ENCODE measurements at places on chromosomes 2 and 18.

GRCh38 chr2:65450393-65450792 is 18.0 kb upstream of the SPRED2 start:
- no peak for DNase-seq

DNA sequence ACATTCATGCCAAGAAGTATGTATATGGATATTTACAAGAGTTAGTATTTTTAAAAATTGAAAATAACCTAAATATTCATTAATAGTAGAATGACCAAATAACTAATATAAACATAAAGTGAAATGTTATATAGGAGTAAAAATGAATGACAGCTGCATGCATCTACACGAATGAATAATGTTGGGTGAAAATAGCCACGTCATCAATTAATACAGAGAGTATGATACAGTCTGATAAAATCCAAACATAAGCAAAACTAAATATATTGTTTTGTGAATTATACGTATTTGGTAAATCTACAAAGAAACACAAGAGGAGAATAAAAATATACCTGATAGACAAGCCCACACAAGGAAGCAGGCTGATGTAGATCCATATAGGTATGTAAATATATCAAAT is 24.5 kb downstream of the ZC3H8 start:
- DNase-seq: no peak

DNA sequence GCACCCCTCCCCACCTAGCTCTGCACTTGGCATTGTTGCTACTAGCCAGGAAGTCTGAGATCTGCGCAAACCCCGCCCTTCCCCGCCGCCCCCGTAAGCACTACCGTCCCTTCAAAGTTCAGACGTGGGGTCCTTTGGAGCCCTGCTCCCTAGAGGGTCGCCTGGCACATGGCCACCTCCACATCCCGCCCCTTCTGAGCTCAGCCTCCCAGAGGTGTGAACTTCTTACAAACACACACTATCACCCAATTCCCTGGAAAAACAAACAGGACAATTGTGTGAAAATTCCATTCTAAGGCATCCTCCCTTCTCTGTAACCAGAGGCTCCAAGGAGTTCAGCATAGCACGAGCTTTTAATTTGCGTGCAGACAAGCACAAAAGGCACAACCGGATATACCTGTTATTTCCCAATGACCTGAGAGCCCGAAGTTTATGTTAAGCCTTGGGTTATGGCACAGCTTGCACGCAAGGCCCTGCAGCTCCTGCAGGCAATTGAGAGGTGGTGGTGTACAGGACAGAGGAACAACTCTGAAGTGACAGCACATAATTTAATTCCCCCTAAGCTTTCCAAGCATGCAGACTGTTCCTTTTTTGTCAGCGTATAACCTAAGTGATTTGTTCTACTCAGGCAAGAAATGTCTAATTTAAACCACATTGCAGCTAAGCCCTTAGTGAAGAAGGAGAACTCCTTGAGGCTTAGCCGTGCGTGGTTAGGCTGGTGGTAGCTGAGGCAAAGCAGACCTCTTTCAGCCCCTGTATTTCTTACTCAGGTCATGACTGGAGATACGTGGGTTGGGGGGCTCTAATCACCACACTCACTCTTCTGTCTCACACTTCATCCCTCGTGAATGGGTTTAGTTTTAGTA is 20.3 kb upstream of the CYP1B1 start:
- no peak for DNase-seq

- DNase-seq: no peak
These were observed 125.9 kb downstream of the MAIP1 start for GRCh38 chr2:200081236-200081635.

GRCh38 chr2:57941816-57942215 is 104.8 kb upstream of the VRK2 start:
- DNase-seq: no peak
